A375 (cell line): ENCODE measurements at places on chromosomes 5 and 9. TPM values are rescaled to one million over a fixed set of nuclear protein-coding genes. Genes with fewer than 3 reads are reported as not detected.

Gene SLC36A3
- not detected in 2 replicates for total RNA-seq

Gene NTNG2
- 0.23 and 0.80 TPM in 2 replicates for total RNA-seq

Gene CNTFR
- total RNA-seq: not detected in 2 replicates

Gene URM1
- 79.1 and 80.8 TPM in 2 replicates for total RNA-seq

Gene CCIN
- total RNA-seq: not detected in 2 replicates

Gene PCDHGB2
- total RNA-seq: 1.9 and 2.3 TPM in 2 replicates

Gene SRD5A1
- total RNA-seq: 11.3 and 29.4 TPM in 2 replicates

Gene PCDHGC5
- 1.1 and 1.3 TPM in 2 replicates for total RNA-seq

Gene RARS1
- 159 and 205 TPM in 2 replicates for total RNA-seq

Gene SLC36A2
- not detected in 2 replicates for total RNA-seq

Gene SOX30
- total RNA-seq: not detected in 2 replicates

Gene HK3
- total RNA-seq: not detected in 2 replicates

Gene DBN1
- 103 and 122 TPM in 2 replicates for total RNA-seq

Gene NUTM2G
- not detected in 2 replicates for total RNA-seq

Gene CARTPT
- not detected in 2 replicates for total RNA-seq

Gene SCGB3A1
- not detected in 2 replicates for total RNA-seq

Gene F12
- 5.4 and 5.5 TPM in 2 replicates for total RNA-seq

Gene ATP10B
- 1.1 and 2.4 TPM in 2 replicates for total RNA-seq
